Spleen (tissue), 13 donors: ENCODE measurements at places on chromosomes 7 and 10. TPM values are rescaled to one million over a fixed set of nuclear protein-coding genes. Genes with fewer than 3 reads are reported as not detected.

DNA sequence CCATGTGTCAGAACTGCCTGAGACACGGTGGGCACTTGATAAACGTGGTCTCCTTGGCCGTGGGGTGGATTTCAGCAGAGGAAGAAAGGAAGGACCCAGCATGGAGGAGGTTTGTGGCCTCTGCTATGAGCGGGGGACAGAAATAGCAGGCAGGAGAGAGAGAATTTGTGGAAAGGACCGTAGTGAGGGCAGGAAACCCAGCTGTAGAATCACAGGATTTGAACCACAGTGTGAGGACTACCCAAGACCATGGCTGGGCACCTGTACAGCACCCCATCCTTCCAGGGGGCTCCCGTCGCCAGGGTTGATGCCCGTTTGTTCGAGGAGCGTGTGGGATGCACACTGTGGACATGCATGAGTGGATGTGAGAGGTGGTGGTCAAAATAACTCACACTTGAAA lies 183.4 kb downstream of the PTPN20 start:
- no peak for DNase-seq

DNA sequence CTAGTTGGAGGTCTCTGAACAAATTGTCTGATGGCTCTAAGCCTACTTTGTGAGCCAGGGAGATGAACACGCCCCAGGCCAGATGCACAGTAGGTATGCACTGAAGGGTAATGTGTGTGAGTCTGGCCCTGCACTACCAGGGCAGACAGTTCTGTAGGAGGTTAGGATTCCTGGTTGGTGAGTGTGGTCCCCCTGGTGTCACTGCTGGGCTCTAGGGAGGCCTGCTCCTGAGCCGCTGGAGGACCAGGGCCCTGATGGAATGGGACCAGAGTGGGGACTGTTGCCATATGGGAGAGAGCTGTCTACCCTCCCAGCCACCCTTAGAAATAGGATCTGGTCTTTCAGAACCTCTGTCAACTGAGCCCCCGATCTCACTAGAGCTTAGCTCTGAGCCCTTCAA lies 42.0 kb downstream of the CDH23 start:
- peak; percentile 38 for DNase-seq

- DNase-seq, result no peak
Measured at GRCh38 chr7:81714306-81714705, 55.5 kb downstream of the HGF start.

DNA sequence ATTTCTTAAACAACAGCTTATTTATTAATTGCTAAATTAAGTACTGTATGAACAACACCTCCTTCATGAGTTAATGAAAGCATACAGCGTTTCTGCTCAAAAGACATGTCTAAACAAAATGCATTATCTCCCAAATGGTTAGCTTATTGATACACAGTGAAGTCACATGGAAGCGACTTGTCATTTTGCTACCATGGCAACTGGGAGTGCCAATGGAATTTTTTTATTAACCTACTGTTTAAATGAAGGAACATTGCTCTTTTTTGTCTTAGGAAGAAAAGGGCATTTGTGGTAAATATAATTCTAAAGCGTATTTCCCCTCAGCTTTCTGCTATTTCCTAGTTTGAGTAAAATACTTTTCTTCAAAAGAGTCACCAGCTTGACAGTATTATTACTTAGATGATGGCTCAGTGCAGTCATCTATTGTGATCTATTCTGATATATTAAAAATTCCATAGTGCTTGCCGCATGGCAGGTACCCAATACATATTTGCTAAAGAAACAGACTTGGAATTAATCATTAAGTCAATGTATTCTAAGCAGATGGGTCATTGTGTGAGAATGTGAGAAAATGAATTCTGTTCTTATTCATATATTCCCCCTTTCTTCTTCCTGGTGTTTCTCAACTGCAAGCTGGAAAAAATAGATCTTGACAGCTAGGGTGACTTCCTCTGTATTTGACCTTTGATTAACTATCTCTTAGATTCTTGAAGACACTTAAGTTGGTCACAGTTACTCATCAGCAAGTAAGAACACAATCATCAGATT lies 818.3 kb downstream of the MAGI2 start:
- no peak for DNase-seq

Gene SKIDA1
- total RNA-seq, result 0.72 TPM

DNA sequence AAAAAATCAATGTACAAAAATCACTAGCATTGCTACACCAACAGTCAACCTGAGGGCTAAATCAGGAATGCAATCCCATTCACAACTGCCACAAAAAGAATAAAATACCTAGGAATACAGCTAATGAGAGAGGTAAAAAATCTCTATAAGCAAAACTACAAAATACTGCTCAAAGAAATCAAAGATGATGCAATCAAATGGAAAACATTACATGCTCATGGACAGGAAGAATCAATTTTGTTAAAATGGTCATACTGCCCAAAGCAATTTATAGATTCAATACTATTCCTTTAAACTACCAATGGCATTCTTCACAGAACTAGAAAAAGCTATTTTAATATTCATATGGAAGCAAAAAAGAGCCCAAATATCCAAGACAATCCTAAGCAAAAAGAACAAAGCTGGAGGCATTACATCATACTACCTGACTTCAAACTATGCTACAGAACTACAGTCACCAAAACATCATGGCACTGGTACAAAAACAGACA lies 116.3 kb downstream of the HPSE2 start:
- DNase-seq, result no peak

DNA sequence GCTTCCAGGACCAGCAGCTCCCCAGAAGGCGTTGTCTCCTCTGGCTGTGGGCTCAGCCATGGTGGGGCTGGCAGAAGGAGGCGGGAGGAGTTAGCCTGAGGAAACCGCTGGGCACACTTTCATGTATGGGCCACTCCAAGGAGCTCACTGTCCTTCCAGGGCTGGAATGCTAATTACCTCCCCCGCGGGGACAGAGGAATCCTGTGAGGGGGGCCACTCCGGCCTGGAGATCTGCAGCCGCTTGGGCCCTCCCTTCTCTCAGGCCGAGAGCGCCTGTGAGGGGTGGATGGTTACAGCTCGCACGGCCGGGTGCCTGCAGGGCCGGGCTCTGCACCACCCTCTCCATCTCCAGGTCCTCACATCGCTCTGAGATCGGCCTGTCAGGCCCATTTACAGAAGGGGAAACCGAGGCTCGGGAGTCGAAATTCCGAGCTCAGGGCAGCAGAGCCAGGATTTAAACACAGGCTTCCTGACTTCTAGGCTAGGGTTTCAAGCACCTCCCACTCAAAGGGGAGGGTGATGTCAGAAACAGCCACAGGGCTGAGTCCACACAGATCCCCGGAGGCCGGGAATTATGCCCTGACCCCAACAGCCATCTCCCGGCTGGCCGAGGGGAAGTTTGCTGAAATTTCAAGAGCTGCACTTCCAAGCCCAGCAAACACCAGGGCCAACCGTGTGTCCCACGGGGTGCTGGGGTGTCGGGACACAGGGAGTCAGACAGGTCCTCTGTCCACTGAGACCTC lies 59.1 kb downstream of the PDGFA start:
- DNase-seq, result peak; percentile 75

Gene RFC2
- 7.5 TPM for total RNA-seq

GRCh38 chr10:13201132-13201531 lies 33.0 kb downstream of the UCMA start:
- no peak for DNase-seq

DNA sequence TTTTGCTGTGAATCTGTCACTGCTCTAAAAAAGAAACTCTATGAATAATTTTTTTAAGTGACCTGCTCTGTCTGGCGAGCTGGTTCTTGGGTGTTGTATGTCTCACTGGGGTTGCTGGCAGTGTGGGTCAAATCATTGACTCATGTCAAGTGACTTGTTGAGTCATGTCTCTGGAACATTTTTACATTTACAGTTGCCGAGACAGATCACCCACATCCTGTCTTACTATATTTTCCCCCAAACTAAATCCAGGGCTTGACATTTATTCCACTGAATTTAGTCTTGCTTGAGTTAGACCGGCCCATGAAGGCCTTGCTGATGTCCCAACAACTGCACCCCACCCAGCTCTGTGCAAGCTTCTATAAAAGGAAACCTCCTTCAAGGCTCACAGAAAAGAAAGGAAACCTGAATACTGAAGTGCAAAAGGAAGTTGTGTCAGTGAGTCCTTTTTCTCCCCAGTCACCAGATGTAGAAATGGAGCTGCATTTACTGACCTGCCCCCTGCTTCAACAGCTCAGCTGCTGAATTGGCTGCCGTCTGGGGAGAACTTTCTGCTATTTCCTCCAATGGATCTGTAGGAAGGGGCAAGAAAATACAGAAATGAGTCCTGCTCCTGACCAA lies 290.3 kb downstream of the TNS3 start:
- DNase-seq, result no peak

GRCh38 chr10:46096909-46097575 lies 51.0 kb upstream of the MSMB start:
- peak; percentile 78 for DNase-seq

Gene GPR37
- total RNA-seq, result 1.7 TPM

GRCh38 chr7:150942001-150942590 lies 36.0 kb downstream of the KCNH2 start:
- peak; percentile 82 for DNase-seq

- no peak for DNase-seq
Measured at GRCh38 chr10:96987842-96988175, 155.7 kb downstream of the LCOR start.

Gene COBL
- total RNA-seq, result 0.57 TPM

GRCh38 chr10:46555713-46556514 lies 544 bp downstream of the GPRIN2 start:
- DNase-seq, result peak; percentile 77

GRCh38 chr7:45191396-45191795 lies 33.8 kb downstream of the RAMP3 start:
- DNase-seq, result no peak

- peak; percentile 93 for DNase-seq
Measured at GRCh38 chr10:42866115-42866995, 83.8 kb downstream of the BMS1 start.

Gene BICC1
- total RNA-seq, result 3.5 TPM

Gene SEMA3D
- 161 TPM for total RNA-seq

GRCh38 chr10:6255548-6256061 lies 52.9 kb downstream of the PFKFB3 start:
- DNase-seq, result no peak

Gene TRIL
- 3.5 TPM for total RNA-seq

Gene PRXL2A
- 15.1 TPM for total RNA-seq

- DNase-seq, result no peak
Measured at GRCh38 chr7:135704074-135704473, 23.9 kb downstream of the SLC13A4 start.

DNA sequence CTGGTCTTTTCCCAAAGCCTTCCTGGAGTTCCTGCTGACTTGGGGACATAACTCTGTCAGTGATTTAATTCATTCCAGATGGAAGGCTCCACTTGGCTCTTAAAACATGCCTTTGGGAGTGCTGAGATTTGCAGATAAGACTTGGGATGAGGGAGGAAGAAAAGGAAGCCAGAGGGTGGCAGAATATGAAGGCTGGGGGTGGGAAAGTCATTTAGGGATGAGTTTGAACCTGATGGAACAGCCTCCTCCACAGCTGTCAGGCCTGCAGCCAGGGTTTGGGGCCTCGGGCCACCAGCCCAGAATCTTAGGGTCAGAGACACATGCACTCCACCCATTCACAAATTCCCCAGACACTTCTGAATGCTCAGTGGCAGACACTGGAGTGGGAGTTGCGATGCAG lies 28.4 kb upstream of the EIF5AL1 start:
- no peak for DNase-seq

DNA sequence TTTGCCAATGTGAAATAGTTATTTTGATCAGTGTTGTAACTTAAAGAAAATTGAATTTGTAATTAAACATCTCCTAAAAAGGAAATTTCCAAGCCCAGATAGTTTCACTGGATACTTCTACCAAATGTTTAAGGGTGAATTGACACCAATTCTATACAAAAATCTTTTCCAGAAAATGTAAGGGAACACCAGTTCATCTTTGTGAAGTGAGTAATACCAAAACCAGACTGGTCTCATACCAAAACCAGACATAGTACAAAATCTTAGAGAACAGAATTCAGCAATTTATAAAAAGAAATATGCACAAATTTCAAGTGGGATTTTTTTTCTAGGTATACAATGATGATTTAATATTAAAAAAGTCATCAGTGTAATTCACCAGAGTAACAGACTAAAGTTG lies 86.0 kb upstream of the ZNF32 start:
- DNase-seq, result no peak

- DNase-seq, result no peak
Measured at GRCh38 chr10:86611386-86611785, 43.0 kb upstream of the OPN4 start.

- DNase-seq, result no peak
Measured at GRCh38 chr7:155734445-155734809, 77.8 kb downstream of the SHH start.

Gene TCERG1L
- total RNA-seq, result 0.30 TPM

Gene CALCR
- total RNA-seq, result not detected

- DNase-seq, result no peak
Measured at GRCh38 chr10:35328404-35329037, 7.8 kb upstream of the CCNY start.

GRCh38 chr7:129775695-129776361 lies 164.3 kb downstream of the NRF1 start:
- no peak for DNase-seq

DNA sequence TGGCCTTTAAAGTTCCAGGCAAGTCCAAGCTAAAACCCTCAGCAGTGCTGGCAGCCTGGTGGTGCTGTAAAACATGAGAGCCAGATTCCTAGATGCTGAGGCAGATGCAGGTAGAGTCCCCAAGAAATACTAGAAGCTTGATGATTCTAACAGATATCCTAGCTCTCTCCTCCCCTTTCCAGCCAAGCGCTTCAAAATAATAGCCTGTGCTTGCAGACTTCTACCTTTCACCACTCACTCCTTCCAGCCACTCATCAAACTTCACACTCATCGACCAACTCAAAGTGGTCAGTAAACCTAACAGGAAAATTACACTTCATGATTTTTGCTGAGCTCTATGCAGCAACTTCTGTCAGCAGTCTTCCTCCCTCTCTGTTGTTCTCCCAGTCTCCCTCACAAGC lies 50.2 kb downstream of the LMBR1 start:
- DNase-seq, result no peak

GRCh38 chr10:72069751-72070526 lies 18.4 kb downstream of the SPOCK2 start:
- peak; percentile 61 for DNase-seq

Gene GAD2
- not detected for total RNA-seq

DNA sequence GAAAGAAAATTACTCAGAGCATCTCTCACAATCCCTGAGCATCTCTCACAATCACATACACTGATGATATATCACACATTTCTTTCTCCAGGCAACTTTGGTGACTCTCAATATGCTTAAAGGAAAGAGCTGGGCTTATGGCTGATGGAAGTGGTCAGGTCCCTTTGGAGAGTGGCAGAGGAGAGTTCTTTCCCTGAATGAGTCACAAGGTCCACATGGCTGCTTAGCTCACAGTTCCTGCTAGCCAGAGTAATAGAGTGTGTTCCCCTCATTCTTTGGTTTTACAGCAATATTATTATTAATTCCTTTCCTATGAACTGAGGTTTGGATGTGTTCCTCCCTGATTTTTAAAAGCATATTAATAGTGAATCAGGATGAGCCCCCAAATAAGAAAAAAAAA lies 287.4 kb downstream of the C7orf25 start:
- DNase-seq, result no peak

DNA sequence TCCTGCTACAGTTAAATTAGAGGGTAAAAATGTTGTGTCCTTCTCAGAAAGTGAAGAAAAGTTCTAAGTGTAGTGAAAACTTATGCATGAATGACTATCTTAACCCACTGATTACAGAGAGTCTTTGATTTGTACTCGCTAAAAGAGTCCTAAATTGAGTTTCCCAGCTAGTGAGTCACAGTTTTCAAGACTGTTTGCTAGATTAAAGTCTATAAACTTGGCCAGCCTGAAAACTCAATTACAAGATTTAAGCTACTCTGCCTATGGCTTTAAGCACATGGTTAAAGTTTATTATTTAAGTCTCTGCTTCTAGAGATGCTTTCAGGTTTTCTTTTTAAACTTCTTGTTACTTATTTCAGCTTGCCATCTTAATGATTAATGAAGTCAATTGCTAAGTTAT lies 44.4 kb downstream of the MRPS24 start:
- DNase-seq, result no peak

Gene COL28A1
- 0.37 TPM for total RNA-seq
